Stomach (tissue), 19 donors: ENCODE measurements at places on chromosomes 7 and 10. TPM values are rescaled to one million over a fixed set of nuclear protein-coding genes. Genes with fewer than 3 reads are reported as not detected.

- no peak for DNase-seq
These were observed 36.5 kb downstream of the DPCD start for GRCh38 chr10:101624526-101625102.

GRCh38 chr10:78415111-78415510, 381.4 kb downstream of the RPS24 start:
- DNase-seq = no peak

GRCh38 chr7:126044662-126045061, 1115.0 kb upstream of the POT1 start:
- no peak for DNase-seq

DNA sequence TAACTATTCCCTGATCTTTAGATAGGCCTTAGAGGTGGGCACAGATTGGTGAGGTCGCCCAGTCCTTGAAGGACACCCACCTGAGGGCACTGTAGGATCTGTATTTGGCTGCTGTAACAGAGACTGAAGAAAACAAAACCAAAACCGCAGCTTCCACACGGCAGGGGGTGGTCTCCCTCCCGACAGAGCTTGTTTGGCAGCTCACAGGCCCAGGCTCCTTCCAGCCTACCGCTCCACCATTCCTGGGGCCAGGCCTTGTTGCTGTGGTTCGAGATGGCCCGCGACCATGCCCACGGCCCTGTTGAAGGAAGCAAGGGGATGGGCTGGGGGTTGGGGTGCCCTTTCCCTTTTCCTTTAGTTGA, 30.4 kb downstream of the ZNF783 start:
- no peak for DNase-seq

- no peak for DNase-seq
These were observed 221.5 kb upstream of the FOXK1 start for GRCh38 chr7:4460597-4460996.

DNA sequence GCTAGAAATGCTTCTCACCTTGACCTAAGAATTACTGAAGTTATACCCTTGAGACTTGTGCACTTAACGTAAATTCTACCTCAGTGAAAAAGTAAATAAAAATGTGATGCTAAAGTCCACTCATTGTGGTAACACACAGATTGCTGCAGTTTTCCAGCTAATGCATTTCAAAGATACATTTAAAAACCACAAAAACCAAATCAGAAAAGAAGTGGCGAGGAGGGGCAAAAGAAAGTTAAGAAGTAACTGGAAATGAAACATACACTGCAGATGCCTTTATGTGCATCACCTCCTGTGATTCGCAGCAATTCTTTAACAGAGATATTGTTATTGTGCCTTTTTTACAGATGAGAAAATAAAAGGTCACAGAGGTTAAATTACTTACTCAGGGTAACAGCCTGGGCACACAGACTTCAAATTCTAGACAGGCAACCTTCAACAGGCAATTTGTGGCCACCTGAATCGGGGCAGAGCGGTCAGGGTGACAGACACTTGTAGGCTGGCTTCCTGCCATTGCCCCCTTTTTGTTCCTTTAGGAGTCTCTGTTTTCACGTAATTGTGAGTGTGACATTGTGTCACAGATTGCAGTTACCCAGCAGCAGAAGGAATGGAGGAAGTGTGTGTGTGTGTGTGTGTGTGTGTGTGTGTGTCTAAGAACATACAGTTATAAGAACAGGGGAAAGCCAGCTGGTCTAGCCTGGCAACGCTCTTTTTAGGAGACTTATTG, 1.9 kb downstream of the WIPF3 start:
- DNase-seq = no peak

The GBX1 gene
- total RNA-seq = not detected

DNA sequence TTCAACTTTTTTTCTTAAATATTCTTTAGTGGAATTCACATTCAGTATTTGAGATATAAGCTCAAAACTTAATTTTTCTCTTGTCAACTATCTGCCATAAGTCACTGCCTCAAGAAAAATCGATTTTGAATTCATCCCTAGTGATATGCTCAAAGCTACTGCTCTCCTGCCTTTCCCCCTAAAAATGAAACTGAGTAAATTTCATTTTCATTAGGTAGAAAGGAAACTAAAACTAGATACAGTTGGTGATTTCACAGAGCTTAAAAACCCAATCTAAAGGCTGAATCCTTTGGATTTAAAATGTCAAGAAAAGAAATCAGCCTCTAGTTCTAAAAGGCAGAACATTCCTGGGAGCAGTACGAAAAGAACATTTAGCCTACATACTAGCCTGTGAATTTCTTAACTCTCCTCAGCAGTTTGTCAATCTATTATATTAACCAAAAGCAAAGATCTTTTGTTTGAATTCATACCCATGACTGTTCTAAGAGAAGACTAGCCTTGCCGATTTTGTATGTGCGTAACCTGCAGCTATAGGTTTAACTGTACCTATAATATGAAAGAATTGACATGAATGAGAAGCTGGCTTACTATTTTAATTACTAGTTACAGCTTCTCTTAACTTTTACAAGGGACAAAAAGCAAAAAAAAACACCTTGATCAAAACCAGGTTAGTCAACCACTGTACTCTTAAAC, 4.9 kb upstream of the FAM53B start:
- no peak for DNase-seq

DNA sequence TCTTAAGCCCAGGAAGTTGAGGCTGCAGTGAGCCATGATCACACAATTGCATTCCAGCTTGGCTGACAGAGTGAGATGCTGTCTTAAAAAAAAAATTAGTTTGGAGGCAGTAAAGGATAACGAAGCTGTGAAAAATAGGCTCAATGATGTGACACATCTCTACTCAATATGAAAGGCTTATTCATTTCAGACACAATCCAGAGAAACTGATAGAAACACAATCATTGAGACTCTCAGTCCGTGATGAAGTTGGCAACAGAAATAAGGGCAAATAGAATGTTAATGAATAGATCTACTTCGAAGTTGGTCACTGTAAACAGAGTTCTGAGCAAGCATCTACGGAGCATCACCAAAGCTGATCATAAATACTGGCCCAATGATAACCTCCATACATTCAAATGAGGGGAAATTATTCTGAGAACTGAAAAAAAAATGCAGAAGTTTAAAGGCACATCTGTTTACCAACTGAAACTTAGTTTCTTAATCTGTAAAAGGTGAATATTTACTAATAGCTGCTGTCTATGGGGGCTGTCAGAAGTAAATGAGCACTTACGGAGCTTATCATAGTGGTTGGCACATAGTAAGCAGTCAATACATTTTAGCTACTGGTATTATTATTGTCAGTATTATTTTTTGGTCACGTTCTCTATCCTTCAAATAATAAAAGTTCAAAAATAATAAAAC, 70.4 kb downstream of the AKR1B1 start:
- no peak for DNase-seq

DNA sequence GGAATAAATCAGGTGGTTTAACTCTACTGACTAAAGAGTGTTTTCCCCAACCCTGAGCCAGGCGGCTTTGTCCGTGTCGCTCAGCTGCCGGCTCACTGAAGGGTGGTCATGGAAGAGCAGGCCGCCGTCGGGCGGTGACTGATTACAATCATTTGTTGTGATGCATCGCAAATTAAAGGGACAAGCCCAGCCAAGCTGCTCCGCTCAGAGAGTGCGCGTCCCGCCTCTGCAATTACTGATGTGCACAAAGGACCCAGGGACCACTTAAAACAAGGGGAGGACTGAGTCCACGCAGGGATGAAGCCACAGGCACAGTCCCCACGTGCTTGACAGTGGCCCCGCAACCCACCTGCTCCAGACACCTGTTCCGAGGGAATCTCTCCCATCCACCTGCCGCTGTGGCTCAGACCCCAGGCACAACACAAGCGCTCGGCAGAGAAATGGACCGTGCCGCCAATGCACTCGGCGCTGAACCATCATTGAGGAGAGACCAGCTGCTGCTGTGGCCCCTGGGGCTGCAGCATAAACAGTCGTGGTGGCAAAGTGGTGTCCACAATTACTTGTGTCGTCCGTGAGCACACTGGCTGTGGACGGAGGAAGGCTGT, 526.5 kb downstream of the PTPRN2 start:
- no peak for DNase-seq

DNA sequence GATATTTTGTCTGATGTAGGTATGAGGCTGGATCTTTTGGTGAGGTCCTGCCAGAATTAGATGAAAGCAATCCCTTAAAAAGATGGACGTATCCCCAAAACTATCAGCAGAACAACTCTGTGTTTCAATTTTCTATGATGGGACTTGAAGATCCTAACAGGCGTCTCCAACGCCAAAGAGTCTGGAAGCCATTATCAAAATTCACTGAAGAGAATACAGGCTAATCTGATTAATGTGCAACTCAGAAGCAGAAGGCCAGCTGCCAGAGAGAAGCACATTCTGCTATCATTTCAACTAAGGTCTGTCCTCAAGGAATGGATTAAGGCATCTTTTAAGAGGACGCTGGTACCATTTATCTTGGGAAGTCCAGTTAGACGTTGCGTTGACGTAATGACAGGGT, 119.7 kb downstream of the FGFR2 start:
- no peak for DNase-seq

The PPP1R17 gene
- not detected for total RNA-seq

DNA sequence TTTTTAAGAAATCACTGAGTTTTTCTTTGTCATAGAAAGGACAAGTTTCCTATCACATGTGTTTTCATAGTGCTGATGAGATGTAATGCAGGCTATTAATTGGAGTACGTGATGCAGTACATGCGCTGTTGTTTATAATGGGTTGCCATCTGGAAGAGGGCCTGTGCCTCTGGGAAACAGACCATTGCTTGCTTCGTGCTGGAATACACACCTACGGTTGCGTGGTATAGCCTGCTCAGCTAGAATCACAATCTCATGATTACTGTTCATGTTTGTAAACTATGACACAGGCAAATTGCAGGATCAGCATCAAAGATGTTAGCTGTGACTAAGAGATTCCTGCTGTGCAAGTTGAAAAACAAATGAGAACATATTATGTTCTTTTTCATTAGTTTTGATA, 107.2 kb upstream of the STEAP1B start:
- DNase-seq = no peak

The ATOH7 gene
- not detected for total RNA-seq

DNA sequence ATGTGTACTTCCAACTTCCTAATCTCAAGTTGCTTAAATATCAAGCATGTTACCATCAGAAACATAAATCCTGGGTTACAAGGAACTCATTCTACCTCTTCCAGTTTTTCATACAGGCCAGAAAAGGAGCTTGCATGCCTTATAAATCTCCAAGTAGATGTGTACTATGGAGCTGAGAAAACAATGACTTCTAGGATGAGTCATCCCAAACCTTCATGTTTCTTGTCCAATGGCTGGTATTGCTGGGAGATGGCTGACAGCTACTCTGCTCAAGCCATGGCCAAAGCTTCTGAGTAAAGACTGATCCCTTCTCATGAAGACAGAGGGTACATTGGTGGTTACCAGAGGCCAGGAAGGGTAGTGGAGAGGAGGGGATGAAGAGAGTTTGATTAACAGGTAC, 8.6 kb downstream of the RAPGEF5 start:
- DNase-seq = no peak

- DNase-seq = no peak
These were observed 118.1 kb upstream of the LYZL2 start for GRCh38 chr10:30747633-30748032.

GRCh38 chr10:18240185-18240882, 100.1 kb downstream of the CACNB2 start:
- no peak for DNase-seq

DNA sequence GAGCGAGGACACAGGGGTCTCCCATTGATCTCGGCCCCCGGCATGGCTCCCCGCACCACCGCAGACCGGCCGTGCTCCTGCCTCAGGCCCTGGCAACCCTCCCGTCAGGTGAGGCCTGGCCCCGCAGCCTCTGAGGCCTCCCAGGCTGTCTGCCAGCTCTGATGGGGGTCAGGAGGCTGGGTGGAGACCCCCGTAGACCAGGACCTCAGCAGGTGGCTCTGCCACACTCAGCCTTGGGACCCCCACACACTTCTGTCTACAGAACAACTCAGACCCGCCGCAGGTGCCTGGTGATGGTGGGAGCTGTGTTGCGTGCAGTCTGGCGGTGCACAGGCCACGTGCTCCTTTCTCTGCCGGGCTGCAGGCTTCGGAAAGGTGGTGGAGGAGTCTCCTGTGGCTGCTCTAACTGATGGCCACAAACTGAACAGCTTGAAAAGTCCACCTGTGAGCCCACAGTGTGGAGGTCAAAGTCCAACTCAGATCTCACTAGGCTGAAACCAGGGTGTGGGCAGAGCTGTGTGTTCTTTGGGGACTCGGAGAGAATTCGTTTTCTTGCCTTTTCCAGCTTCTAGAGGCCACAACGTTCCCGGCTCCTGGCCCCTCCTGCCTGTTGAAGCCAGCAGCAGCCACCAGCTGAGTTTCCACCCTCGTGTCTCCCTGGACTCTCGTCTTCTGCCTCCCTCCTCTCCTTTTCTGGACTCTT, 62.5 kb downstream of the PWWP2B start:
- peak; percentile 63 for DNase-seq

- DNase-seq = no peak
These were observed 191.0 kb downstream of the DGKI start for GRCh38 chr7:137655804-137656203.

The GLI3 gene
- total RNA-seq = 5.4 TPM

- no peak for DNase-seq
These were observed 242.5 kb downstream of the CELF2 start for GRCh38 chr10:11260170-11260569.

DNA sequence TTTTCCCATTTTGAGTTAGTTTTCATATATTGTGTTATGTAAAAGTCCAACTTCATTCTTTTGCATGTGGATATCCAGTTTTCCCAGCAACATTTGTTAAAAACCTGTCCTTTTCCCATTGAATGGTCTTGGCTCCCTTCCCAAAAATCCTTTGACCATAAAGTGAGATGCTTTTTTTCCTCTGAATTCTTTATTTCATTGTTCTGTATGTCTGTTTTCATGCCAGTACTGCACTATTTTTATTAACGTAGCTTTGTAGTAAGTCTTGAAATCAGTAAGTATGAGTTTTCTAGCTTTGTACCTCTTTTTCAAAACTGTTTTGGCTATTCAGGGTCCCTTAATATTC, 20.0 kb downstream of the C1GALT1 start:
- no peak for DNase-seq

The SPDYE5 gene
- total RNA-seq = not detected

GRCh38 chr10:117463545-117463920, 79.0 kb upstream of the EMX2 start:
- DNase-seq = no peak

GRCh38 chr10:78768876-78769275, 299.9 kb upstream of the ZMIZ1 start:
- DNase-seq = no peak

DNA sequence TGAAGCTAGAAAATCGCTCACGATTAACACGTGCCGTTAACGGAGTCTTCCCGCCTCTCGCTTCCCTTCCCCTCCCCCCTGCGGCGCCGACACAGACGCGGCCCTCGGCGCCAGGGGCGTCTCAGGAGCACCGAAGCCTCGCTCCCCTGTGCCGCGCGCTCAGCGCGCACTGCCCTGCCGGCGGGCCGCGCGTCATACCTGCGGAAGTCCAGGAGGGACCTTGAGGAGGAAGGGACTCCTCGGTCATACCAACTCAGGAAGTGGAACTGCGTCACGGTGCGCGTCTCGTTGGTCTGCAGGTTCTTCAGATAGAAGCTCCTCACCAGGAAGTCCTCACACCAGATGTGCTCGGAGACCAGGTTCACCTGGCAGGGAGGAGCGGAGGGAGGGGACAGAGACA, 239.6 kb downstream of the DNAJB6 start:
- DNase-seq = no peak

- peak; percentile 54 for DNase-seq
These were observed 718 bp upstream of the BPGM start for GRCh38 chr7:134645935-134646334.
